Brain (organoid and tissue), 16 donors: ENCODE measurements at places on chromosomes 1 and 21.

GRCh38 chr21:36535618-36536241 lies 55.8 kb upstream of the CLDN14 start:
- DNase-seq, result peak; percentile 50

DNA sequence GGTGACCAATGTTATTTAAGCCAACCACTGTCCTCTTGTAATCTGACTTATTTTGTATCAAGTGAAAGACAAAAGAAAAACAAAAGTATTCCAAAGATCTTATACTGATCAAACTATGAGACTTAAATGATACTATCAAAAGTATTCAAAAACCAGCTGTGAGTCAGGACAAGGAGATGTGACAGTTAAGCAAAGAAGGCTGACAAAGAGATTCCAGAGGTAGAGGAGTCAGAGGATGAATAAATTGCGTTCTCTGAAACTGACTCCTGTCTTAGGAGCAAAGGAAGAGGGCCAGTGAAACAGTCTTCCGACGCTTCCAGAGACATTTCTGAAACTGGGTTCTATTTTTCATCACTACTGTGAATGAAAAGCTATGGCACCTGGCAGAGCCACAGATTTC lies 20.9 kb downstream of the TMEM50B start:
- DNase-seq, result no peak

- DNase-seq, result no peak
These were observed 1003.0 kb upstream of the NCAM2 start for GRCh38 chr21:19995253-19995652.

- DNase-seq, result no peak
These were observed 119.8 kb downstream of the SIK1 start for GRCh38 chr21:43306911-43307676.

DNA sequence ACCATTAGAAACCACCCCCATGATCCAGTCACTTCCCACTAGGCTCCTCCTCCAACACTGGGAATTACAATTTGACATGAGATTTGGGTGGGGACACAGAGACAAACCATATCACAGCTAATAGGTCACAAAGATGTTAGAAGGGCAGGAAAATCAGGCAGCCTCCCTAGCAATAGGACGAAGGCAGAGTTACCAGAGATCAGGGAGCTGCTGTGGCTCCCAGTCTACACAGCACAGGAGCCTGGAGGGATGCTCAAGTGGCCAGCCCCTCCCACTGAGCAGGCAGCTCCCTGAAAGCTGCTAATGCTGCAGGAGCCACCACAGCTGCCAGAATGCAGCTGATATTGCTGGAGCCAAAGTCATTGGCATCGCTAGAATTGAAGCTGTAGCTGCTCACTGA lies 51.0 kb downstream of the CR1L start:
- no peak for DNase-seq
